ENCODE measurements at places on chromosomes 1 and 21.

GRCh38 chr1:97201641-97202040 lies 480.1 kb downstream of the PTBP2 start:
- H3K27ac ChIP-seq = no peak overlapping the region
- DNase-seq = no peak
- H3K4me3 ChIP-seq = no peak overlapping the region
- no peaks in the 10 kb centered on the region for H3K36me3 ChIP-seq

- no peak overlapping the region for H3K4me3 ChIP-seq
- no peaks in the 10 kb centered on the region for H3K4me1 ChIP-seq
- no peak for DNase-seq
- H3K27ac ChIP-seq = no peak overlapping the region
- no peaks in the 10 kb centered on the region for H3K27me3 ChIP-seq
Observed at GRCh38 chr1:160877221-160877620, 7.8 kb downstream of the ITLN1 start.

GRCh38 chr1:58710190-58711085 lies 10.6 kb upstream of the MYSM1 start:
- H3K4me3 ChIP-seq = no peak overlapping the region
- DNase-seq = no peak

- no peak overlapping the region for H3K27ac ChIP-seq
- no peak overlapping the region for H3K4me3 ChIP-seq
- peaks cover 2% of the 10 kb centered on the region for H3K27me3 ChIP-seq
- DNase-seq = no peak
- H3K4me1 ChIP-seq = peaks cover 20% of the 10 kb centered on the region
Observed at GRCh38 chr1:149923626-149924025, 4.0 kb downstream of the SF3B4 start.

DNA sequence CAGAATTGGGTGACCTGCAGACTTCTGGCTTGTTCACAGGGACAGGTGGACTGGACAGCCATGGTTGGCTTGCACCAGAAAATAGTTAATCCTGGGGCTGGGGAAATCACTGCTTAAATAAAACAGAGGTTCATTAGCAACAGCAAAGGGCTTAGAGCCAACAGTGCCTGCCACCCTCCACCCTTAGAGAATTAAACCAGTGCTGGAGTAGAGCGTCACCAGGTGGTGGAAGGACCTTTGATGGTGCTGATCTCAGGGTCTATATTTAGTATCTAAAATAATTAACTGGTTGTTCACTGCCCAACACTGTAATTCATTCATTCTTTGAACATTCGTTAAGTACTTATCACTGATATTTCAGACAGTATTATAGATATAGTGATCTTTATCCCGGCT lies 34.7 kb upstream of the PDE9A start:
- H3K4me3 ChIP-seq = no peak overlapping the region
- no peak for DNase-seq
- no peaks in the 10 kb centered on the region for H3K36me3 ChIP-seq
- no peak overlapping the region for H3K27ac ChIP-seq

DNA sequence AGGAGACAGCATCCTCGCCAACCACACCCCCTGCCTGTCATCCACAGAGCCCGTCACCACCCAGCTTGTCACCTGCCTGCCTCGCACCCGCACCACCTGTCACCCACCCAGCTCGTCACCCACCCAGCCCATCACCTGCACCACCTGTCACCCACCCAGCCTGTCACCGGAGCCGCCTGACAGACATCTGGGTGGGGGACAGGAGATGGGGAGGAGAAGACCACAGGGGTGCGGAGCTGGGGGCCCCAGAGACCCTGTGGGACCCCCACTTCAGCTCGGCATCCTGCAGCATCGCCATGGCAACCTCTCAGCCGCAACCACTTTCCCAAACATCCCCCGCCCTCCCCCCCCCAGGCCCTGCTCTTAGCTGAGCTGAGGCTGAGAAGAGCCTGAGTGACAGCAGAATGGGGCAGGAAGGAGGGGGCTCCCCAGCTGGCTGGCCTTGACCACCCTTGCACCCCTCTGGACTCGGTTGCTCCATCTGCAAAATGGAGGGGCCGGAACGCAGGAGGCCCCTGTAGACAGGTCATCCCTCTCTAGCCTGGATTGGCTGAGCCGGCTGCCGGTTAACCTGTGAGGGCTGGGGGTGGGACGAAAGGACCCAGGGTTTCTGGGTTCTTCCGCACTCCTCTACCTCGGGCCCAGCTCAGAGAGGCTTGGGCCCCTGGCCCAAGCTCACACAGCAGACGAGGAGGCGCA lies 11.6 kb downstream of the AHDC1 start:
- H3K4me3 ChIP-seq = no peak overlapping the region
- H3K36me3 ChIP-seq = peaks cover 4% of the 10 kb centered on the region
- H3K4me1 ChIP-seq = peaks cover 57% of the 10 kb centered on the region
- DNase-seq = no peak
- H3K27ac ChIP-seq = no peak overlapping the region
- H3K27me3 ChIP-seq = no peaks in the 10 kb centered on the region

- H3K36me3 ChIP-seq = peaks cover 31% of the 10 kb centered on the region
- H3K4me1 ChIP-seq = no peaks in the 10 kb centered on the region
- no peak overlapping the region for H3K4me3 ChIP-seq
Observed at GRCh38 chr1:8363186-8363766, 45.4 kb downstream of the SLC45A1 start.

GRCh38 chr1:106721790-106722189 lies 334.7 kb upstream of the PRMT6 start:
- H3K4me3 ChIP-seq = no peak overlapping the region
- H3K36me3 ChIP-seq = no peaks in the 10 kb centered on the region
- no peaks in the 10 kb centered on the region for H3K27me3 ChIP-seq
- no peak overlapping the region for H3K27ac ChIP-seq
- no peak for DNase-seq
- no peaks in the 10 kb centered on the region for H3K4me1 ChIP-seq

GRCh38 chr1:8424539-8425116 lies 106.7 kb downstream of the SLC45A1 start:
- peak overlapping the region; percentile 76 for H3K27ac ChIP-seq
- H3K4me1 ChIP-seq = peaks cover 26% of the 10 kb centered on the region

GRCh38 chr1:21687081-21687529 lies 17.9 kb upstream of the RAP1GAP start:
- peaks cover 21% of the 10 kb centered on the region for H3K36me3 ChIP-seq
- H3K27me3 ChIP-seq = no peaks in the 10 kb centered on the region
- H3K4me3 ChIP-seq = no peak overlapping the region
- H3K4me1 ChIP-seq = peaks cover 5% of the 10 kb centered on the region

- H3K27ac ChIP-seq = peak overlapping the region; percentile 68
- no peaks in the 10 kb centered on the region for H3K36me3 ChIP-seq
- H3K4me3 ChIP-seq = peak overlapping the region; percentile 77
- peaks cover 10% of the 10 kb centered on the region for H3K4me1 ChIP-seq
- no peaks in the 10 kb centered on the region for H3K27me3 ChIP-seq
Observed at GRCh38 chr1:77888781-77889642, 588 bp downstream of the NEXN start.

DNA sequence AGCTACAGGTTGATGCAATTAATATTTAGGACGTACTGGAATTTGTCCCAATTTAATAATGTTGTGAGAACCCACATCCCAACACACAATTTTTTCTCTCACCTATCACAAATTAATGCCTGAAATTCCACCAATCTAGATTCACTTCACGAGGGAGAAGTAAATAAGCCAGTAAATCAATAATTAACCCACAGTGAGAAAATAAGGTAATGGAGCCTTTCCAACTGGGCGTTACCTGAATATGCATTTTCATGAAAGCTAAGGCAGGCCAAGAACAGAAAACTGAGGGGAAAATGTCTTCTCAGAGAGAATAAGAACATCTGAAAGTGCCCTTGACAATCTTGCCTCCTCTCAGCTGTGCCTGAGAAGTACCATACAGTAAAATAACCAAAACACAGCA lies 240.8 kb upstream of the NR5A2 start:
- no peaks in the 10 kb centered on the region for H3K27me3 ChIP-seq
- H3K4me1 ChIP-seq = peaks cover 34% of the 10 kb centered on the region
- H3K4me3 ChIP-seq = no peak overlapping the region
- H3K36me3 ChIP-seq = no peaks in the 10 kb centered on the region
- DNase-seq = no peak

DNA sequence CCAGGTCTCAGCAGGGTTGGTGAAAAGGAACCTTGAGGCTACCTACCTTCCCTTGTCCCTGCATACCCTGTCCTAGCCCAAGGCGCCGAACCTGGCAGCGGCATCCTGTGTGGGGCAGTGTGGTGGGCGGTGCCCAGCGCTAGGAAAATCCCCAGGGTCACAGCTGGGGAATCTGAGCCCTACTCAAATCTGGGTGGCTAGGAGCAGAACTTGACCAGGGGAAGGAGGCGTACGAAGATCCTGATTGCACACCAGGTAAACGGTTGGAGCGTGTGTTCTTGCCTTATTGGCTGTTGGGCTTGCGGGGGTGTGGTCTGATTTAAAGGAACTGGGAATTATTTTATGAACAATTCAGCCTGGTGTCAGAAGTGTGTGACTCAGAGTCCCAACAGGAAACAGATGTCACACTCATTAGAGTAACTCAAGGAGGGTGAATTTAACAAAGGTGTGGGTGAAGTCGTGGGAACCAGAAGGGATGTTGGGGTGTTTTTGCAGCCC lies 118.6 kb downstream of the LRIG2 start:
- peaks cover 2% of the 10 kb centered on the region for H3K27me3 ChIP-seq
- no peak overlapping the region for H3K4me3 ChIP-seq
- no peak overlapping the region for H3K27ac ChIP-seq
- no peaks in the 10 kb centered on the region for H3K36me3 ChIP-seq

GRCh38 chr1:222464841-222465210 lies 83.1 kb downstream of the HHIPL2 start:
- H3K36me3 ChIP-seq = no peaks in the 10 kb centered on the region
- H3K4me1 ChIP-seq = peaks cover 8% of the 10 kb centered on the region
- H3K27me3 ChIP-seq = no peaks in the 10 kb centered on the region
- no peak for DNase-seq

DNA sequence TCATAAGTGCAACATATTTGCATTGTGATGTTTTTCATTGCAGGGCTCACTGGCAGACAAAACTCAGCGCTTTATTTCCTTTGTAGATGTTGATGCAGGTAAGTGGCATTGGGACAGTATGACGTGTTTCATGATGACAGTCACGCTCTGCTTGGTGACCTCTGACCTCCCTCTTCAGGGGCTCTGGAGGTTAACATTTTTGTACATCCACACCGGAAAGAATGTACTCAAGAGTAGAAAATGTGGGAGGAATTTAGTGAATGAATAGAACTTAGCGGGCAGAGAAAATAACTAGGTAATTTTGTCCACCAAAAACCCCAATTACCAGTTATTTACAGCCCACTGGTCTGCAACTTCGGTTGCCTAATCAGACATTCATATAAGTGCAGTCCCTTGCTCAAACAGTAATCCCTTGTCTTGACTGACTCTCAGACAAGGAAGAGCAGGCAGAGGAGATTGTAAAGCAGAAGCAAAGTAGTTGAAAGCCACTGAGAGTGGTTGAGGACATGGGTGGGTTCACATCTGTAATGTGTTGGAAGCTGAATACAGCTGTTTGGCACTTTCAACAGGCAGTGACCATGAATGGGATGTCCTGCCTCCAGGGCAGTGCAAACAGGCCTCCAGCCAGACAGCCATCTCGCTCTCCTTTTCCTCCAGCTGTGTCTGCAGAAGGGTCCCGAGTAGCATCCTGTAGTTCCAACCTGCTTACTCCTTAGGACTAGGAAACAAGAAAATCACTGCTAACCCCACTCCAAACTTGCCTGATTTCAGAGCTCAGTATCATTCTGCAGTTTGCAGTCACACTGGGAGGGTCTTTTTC lies 188.9 kb downstream of the NRIP1 start:
- no peak overlapping the region for H3K4me3 ChIP-seq
- no peaks in the 10 kb centered on the region for H3K27me3 ChIP-seq
- H3K4me1 ChIP-seq = peaks cover 27% of the 10 kb centered on the region
- no peak overlapping the region for H3K27ac ChIP-seq

GRCh38 chr1:202987922-202988583 lies 19.1 kb upstream of the TMEM183A start:
- no peak for DNase-seq
- H3K36me3 ChIP-seq = no peaks in the 10 kb centered on the region
- H3K27ac ChIP-seq = no peak overlapping the region
- no peaks in the 10 kb centered on the region for H3K4me1 ChIP-seq

- H3K27me3 ChIP-seq = no peaks in the 10 kb centered on the region
- H3K36me3 ChIP-seq = no peaks in the 10 kb centered on the region
- H3K4me3 ChIP-seq = no peak overlapping the region
- H3K4me1 ChIP-seq = peaks cover 18% of the 10 kb centered on the region
- H3K27ac ChIP-seq = no peak overlapping the region
Observed at GRCh38 chr1:51242546-51242945, 6.5 kb downstream of the RNF11 start.

- H3K4me3 ChIP-seq = no peak overlapping the region
- DNase-seq = no peak
- H3K27me3 ChIP-seq = no peaks in the 10 kb centered on the region
- H3K4me1 ChIP-seq = no peaks in the 10 kb centered on the region
- H3K36me3 ChIP-seq = no peaks in the 10 kb centered on the region
Observed at GRCh38 chr1:166258017-166258416, 91.2 kb upstream of the FAM78B start.

DNA sequence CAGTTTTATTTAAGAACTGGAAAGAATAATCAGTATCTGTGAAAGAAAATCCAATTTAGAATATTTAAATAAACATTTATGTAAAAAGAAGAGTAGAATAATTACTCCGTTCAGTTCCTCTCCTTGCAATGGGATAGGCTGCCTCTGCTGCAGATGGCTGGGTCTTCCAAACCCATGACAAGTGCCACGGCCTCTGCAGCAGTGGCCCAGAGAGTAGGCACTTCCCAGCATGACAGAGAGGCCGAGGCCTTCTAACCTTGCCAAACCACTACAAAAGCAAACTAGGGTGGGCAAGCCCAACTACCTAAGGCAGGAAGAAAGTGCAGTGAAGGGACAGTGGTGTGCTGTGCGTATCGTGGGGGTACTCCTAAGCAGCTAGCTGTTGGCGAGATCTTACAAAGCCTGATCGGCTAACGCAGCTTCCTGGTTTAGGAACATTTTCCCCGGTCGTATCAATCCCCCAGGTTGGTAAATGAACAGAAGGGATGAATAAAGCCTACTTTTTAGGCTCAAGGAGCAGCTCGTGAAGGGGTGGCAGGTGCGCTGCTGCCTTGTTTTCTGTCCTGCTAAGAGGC lies 14.5 kb downstream of the ICMT start:
- H3K27ac ChIP-seq = peak overlapping the region; percentile 46
- no peaks in the 10 kb centered on the region for H3K27me3 ChIP-seq
- H3K4me3 ChIP-seq = no peak overlapping the region
- peaks cover 27% of the 10 kb centered on the region for H3K36me3 ChIP-seq
- H3K4me1 ChIP-seq = peaks cover 14% of the 10 kb centered on the region

DNA sequence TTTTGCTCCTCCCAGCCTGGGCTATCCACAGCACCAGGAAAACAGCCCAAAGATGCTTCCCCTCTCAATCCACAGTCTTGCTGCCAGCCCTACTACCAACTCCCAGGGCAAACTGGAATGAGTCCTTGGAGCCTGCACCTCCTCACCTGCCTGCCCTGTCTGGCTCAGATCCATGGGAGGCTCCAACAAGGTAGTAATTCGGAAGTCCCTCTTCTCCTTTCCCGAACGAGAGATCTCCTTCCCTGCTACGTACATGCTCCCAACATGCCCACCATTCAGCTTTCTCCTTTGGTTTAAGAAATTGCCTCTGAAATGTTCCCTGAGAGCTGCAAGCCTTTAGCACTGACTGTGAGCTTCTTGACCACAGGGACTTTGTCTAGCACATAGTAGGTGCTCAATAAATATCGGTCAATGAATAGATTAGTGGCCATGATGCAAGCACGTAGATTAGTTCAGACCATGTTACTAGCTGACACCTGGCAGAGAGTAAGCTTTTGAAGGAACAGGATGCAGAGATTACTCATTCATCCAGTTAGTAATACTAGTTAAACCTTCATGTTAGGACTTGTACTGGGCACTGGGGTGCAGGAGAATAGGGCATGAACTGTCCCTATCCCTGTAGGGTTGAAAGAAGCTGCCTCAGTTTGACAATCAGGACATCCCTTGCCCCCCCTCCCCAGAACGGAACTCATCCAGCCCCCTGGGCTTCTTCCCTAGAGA lies 80.1 kb downstream of the DISP3 start:
- no peak overlapping the region for H3K27ac ChIP-seq
- DNase-seq = peak; percentile 11
- no peaks in the 10 kb centered on the region for H3K36me3 ChIP-seq
- no peak overlapping the region for H3K4me3 ChIP-seq
- H3K4me1 ChIP-seq = peaks cover 14% of the 10 kb centered on the region
